NCI-H1417 (cell line): ENCODE measurements at places on chromosomes 2 and 18.

- peak; percentile 6 for DNase-seq
Measured at GRCh38 chr2:173347305-173348168, 7.1 kb upstream of the CDCA7 start.

- peak; percentile 29 for DNase-seq
Measured at GRCh38 chr2:44545005-44545404, 183.3 kb downstream of the CAMKMT start.

GRCh38 chr18:22439447-22439846 is 21.7 kb upstream of the CTAGE1 start:
- no peak for DNase-seq

GRCh38 chr2:159903443-159904126 is 105.6 kb upstream of the CD302 start:
- DNase-seq = no peak

DNA sequence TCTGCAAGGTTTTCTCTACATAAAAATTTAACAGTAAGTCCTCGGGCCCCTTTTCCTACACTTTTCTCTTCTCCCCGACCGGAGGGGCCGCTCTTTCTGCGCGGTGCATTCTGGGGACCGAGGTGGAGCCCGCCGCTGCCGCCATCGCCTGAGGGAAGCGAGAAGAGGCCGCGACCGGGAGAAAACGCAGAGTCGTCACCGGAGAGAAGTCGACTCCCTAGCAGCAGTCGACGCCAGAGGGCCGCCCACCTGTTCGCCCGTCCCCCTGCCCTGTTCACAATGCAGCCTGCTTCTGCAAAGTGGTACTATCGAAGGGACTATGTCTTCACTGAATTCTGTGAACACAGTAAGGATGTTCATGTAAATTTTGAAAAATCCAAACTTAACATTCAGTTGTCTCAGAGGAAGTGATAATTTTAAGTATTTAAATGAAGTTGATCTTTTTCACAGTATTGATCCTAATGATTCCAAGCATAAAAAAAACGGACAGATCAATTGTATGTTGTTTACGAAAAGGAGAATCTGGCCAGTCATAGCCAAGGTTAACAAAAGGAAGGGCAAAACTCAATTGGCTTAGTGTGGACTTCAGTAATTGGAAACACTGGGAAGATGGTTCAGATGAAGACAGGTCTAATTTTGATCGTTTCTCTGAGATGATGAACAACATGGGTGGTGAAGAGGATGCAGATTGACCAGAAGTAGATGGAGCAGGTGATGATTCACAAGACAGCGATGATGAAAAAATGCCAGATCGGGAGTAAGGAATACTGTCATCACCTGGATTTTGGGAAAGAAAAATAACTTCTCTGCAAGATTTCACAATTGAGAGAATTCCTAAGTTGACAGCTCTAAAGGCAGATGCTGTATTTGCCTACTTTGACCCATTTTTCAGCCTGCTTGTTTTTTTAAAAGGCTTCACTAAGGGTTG is 55.8 kb downstream of the ASXL2 start:
- no peak for DNase-seq

DNA sequence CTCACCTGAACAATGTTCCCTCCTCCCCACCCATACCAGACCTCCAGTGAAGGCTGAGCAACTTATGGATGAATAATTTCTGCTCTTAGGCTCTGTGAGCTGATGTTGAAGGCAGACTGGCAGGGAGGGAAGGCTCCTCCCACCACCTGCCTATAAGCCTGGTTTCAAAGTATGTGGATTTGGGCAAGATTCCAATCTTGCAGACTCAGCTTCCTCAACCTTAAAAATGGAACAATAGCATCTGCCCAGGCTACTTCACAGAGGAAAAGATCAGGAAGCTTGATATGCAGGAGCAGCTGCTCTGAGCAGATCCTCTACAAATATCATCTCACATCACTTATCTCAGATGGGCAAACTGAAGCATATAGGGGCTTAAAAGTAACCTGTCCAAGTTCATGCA is 112.2 kb downstream of the ZFP36L2 start:
- DNase-seq = no peak

GRCh38 chr18:66193938-66194337 is 410.0 kb downstream of the CDH19 start:
- no peak for DNase-seq

- DNase-seq = no peak
Measured at GRCh38 chr2:161369311-161369710, 46.8 kb upstream of the TBR1 start.

DNA sequence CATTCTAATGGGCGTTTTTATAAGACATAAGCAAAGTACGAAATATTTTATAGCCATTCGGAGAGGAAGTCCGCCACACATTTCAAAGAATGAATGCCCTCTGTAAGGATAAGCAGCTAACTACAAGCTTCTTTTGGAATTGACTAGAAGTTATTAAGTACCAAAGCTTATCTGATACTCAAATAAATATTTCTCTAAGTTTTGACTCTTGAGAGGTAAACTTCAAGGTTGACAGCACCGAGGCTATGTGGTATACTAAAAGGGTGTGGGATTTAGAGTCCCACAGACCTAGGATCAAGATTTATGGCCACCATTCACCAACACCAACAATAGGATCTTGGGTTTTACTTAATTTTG is 48.1 kb upstream of the MSH2 start:
- no peak for DNase-seq

- DNase-seq = no peak
Measured at GRCh38 chr2:235217846-235218245, 266.0 kb downstream of the SH3BP4 start.

- no peak for DNase-seq
Measured at GRCh38 chr2:239131521-239131920, 269.3 kb downstream of the HDAC4 start.

DNA sequence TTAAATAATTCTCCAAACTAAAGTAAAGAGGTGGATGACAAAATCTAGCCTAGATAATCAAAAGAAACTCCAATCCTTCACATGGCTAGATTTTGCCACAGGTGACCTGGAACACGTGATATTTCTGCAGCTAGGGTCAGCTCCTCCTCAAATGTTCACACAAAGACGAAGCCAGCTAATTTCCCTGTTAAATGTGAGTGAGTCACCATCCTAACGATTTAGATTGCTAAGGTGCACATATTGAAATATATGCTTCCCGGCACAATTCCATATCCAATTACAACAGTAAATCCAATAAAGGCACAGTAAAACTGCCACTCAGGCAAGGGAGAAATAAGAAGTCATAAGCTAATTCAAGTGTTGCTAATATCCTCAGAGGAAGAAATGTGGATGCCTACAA is 28.7 kb downstream of the IKZF2 start:
- DNase-seq = peak; percentile 47

DNA sequence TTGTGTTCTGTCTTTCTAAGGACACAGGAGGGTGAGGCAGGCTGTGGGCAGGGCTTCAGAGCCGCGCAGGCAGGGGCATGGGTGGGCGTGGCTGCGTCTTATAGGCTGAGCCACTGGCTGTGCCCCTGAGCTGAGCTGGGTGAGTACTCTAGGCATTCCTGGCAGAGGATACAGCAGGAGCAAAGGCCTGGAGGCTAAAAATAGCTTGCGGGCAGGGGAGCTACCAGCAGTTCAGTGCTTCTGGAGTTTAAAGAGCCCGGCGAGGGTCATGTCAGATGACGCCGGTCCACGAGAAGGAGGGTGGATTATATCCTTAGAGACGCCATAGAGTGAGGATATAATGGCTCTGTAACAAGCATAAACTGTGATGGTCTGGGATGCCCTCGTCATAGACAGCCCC is 31.5 kb upstream of the PDIA6 start:
- peak; percentile 99 for DNase-seq

GRCh38 chr2:44433895-44434294 is 72.1 kb downstream of the CAMKMT start:
- DNase-seq = peak; percentile 50

DNA sequence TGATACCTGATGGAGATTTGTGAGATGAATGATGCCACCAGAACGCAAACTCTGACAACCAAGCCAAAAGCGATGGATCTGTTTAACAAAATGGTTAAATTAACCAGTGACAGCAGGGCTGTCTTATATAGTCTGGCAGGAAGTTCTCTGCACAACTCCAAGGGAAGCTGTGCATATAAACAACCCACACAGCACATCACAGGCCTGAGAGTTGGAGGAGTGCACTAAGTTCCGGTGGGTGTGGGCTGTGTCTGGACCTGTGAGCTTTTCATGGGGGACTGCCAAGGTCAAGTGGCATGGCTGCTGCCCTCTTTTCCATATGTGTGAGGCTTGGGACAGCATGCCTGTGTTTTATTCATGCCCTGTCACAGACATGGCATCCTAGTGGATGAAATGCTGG is 414.6 kb upstream of the TRIB2 start:
- no peak for DNase-seq

- no peak for DNase-seq
Measured at GRCh38 chr2:48514348-48515003, 15.5 kb upstream of the STON1 start.

- no peak for DNase-seq
Measured at GRCh38 chr2:43853141-43854081, 14.6 kb downstream of the ABCG8 start.

DNA sequence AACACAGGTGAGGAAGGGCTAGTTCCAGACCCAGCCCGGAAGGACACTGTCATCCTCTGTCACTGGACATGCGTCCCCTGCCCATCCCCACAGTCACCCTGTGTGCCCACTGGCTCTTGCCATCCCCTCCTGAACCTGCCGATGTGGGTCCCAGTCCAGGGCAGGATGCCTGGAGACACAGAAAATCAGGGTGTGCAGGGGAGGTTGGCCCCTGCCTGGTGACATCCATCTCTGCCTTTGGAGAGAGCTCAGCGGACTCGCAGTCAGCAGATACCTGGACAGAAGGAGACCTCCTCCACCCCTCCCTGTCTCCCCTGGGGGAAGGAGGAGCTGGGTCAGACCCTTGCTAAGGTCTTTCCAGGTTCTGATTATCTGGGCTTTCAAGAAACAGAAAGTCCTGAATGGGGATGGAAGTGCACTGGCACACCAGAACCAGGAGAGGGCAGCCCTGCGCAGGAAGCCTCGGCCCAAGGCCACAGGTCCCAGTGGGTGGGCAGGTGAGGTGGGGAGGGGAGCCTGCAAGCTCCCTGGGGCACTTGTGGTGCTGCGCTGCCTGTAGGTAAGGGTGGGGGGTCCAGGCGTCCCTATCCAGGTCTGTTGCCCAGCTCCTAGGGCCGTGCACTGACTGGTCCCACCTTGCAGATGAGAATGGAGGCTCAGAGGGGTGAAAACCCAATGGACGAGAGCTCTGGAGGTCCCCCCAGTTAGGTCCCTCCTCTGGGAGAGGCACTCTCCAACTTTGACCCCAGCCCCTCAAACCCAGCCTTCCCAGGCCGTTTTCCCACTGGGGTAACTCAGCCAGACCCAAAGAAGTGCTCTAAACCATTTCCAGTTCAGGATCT is 9.7 kb upstream of the OTOS start:
- DNase-seq = peak; percentile 38

DNA sequence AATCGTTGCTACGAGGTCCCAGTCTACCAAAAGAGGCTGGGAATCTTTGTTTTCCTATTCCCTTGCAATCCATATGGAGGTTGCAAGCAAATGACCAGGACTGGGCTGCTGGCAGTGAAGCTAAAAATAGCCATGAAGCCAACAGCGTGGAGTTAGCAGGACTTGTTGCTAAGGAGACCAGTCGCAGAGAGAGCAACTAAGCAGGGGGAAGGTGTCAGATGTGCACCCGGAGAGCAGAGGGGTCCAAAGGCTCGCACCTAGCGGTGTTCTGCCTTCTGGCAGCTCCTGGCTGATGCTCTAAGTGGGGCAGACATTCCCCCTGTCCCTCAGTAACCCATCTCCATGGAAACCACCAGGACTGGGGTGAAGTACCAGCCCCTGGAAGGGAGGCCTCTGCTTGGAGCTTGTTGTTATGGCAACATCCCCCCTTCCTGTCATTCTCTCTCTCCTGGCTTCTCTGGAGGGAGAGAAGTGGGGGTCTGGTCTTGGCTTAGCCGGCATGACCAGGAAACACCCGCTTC is 84.6 kb downstream of the DNMT3A start:
- peak; percentile 78 for DNase-seq

DNA sequence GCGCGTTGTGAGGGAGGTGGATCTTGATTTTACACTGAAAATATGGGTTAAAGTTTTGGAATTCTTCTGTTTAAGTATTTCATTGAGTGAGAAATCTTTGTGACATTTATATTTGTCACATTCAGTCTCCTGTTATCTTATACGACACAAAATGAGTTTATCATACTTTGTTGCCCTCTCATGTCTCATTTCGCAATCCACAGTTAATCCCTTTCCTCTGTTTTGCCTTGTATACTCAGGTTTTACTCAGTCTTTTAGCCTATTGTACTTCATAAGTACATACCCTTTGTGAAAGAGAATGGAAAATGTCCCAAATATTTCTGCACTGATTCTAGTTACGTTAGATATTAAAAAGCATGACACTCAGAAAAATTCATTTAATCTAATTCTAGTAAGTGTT is 142.7 kb downstream of the ATP9B start:
- no peak for DNase-seq

- no peak for DNase-seq
Measured at GRCh38 chr2:125842041-125842440, 813.9 kb upstream of the GYPC start.

- DNase-seq = no peak
Measured at GRCh38 chr2:130851624-130852382, 15.1 kb downstream of the ARHGEF4 start.

DNA sequence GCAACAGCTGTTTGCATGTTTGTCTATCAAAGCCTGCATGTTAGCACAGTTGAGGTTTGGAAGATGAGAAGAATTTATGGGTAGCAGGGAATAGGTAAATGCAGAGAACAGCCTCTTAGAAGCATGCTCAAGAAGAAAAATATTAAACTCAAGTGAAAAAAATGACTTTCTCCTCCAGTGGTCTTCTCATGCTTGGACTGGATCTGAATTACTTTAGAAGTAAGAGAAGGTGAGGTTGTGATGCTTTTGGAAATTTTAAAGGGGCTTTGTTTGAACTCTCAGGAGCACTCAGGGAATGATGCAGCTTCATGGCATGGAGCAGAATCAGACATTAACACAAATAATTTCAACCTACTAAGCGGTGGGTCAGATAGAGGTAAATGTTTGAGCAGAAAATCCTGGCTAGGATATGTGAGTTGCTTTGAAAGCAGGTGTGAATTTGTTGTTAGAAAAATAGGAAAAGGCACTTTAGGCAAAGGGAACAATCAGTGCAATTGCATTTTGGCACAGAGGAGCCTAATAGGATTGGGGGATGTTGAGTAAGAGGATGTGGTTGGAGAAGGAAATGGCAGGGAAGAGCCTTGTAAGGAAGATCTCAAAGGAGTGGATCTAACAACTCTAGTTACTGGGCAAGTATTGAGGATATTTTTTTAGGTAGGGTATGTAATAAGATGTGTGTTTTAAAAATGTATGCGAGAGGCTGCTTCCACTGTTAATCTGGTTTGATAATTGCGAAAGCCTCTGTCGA is 76.3 kb downstream of the DDX1 start:
- no peak for DNase-seq

DNA sequence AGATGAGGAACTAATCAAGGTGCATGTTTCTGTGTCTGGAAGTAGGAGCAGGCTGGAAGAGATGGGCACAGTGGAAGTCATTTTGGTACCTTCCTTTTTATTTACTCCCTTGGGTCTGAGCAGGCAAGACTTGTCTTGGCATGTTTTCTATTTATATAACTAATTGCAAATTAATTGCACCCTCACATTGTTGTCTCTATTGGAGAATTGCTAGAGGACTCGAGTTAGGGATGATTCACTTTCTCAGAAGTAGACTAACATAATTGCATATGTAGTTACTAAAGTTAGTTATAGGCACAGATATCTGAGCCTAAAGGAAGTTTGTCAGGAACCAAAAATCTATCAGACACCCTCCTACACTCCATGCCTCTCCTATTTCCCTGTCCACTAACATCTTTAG is 92.8 kb upstream of the NRP2 start:
- DNase-seq = no peak
